Inflammatory macrophage treated with lipopolysaccharide for 1 hour (primary cell): ENCODE measurements at places on chromosomes 6 and 20.

DNA sequence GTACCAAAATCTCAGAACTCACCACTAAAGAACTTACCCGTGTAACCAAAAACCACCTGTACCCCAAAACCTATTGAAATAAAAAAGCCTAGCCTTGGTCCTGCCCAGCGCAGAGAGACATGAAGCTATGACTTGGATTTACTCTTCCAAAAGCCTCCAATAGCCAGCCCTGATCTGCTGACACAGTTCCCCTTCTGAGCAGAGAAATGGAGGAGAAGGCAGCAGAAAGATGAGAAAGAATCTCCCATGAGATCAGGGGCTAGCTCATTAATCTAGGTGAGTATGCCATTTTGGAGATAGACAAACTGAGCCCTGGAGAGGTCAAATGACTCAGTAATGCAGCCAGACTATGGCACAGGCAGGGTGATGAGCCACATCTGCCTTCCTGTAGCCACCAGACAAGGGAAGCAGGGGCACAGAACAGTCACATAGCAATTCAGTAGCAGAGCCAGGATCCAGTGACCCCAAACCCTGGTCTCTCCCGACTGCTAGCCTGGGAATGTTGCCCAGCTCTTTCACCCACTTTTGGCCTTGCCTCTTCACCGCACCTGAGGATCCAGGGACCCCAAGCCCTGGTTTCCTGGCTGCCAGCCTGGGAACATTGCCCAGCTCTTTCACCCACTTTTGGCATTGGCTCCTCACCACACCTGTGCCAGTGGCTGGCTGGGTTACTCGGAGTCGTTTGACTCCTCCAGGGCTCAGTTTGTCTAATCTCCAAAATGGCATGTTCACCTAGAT is 7.2 kb upstream of the SDCBP2 start:
- DNase-seq = no peak

- no peak for DNase-seq
Measured at GRCh38 chr6:92329208-92329847, 1090.0 kb downstream of the EPHA7 start.

GRCh38 chr6:1217396-1217795 is 94.5 kb upstream of the FOXQ1 start:
- no peak for DNase-seq

DNA sequence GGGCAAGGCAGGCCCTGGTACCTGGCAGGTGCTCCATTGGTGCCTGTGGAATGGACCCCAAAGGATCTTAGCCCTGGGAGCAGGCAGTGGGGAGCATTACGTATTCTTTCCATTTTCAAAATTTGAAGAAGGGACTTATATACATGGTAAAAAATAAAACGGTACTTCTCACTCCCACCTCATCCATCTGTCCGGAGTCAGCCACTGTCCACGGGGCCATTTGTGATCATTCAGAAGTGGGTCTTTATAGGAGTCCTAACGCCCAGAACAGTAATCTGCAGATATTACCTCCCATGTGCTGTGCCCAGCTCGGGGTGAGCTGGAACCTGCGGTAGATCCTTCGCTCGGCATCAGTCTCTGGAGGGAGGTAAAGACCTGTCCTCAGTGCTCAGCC is 110.4 kb downstream of the SYCP2 start:
- DNase-seq = no peak

DNA sequence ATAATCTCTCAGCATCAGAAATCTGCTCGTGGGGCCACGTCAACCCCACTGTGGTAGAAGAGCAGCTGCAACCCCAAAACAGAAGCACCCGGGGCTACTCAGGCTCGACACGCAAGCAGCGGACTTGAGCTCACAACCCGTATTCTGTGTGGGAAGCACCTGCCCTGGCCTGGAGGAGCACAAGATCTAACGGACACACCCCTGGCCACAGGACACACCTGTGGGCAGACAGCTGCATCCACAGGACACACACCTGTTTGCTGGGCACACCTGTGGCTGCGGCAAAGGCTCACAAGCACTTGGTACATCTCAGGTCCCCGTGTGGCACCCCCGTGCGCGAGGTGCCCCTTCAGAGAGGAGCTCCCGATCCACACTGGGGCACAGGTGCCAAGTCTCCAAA is 36.5 kb downstream of the ZBTB46 start:
- no peak for DNase-seq

GRCh38 chr6:10266061-10266460 is 148.8 kb downstream of the TFAP2A start:
- no peak for DNase-seq

GRCh38 chr20:54118220-54119001 is 48.0 kb upstream of the BCAS1 start:
- no peak for DNase-seq

DNA sequence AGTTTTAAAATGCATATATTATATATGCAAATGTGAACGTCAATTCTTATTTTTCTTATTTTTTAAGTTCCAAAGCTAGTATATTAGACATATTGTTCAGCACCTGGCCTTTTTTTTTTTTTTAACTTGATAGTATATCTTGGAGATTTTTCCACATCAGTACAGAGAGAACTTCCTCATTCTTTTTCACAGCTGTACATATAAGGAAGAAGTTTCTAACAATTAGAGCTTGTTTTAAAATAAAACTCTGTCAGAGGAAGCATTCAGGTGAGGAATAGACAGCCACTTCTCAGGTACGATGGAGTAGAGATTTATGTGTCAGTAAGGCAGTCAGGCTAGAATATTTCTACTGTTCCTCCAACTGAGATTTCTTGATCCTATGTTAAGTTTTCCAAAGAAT is 233.1 kb upstream of the SUPT3H start:
- DNase-seq = no peak

- no peak for DNase-seq
Measured at GRCh38 chr20:42260184-42260583, 642.0 kb upstream of the CHD6 start.

DNA sequence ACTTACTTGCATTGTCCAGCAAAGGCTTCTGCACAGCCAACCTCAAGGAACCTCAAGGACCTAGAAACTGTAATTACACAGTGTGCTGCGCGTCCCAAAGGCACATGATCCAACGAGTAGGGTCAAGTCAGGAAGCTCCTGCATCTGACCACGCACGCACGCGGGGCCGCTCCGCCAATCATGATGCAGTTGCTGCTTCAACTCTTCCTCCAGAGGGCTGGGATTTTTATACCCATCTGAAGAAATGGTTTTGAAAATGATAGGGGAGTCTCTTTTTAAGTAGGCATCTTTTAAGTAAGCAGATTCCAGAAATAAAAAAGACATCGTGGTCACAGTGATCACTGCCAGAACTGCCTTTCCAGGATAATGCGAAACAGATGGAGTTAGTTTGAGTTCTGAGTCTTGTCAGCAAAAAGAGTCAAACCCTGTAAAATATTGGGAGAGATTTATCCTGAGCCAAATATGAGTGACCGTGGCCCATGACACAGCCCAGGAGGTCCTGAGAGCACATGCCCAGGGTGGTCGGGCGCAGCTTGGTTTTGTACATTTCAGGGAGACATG is 34.0 kb downstream of the KIF25 start:
- no peak for DNase-seq

DNA sequence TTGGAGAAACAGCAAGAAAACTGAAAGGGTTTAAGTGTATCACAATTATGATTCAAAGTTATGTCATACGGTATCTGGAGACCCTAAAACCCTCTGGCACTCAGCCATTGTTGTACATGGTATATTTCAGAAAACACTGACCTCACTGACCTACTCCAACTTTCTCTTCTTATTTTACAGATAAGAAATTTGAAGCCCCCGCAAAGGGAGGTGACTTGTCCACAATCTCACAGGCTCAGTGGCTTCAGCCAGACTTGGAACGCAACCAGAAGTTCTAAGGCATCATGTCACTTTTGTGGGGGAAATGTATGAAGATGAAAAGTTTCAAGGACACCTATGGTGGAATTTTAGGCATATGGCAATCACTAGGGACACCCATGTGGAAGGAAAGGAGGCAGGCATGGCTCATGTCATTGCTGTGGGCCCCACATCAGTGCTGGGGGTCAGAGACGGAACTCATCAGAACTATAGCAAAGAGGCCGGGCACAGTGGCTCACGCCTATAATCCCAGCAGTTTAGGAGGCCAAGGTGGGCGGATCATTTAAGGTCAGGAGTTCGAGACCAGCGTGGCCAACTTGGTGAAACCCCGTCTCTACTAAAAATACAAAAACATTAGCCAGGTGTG is 5.2 kb upstream of the TRIB3 start:
- DNase-seq = no peak

GRCh38 chr6:110322874-110323242 is 35.3 kb downstream of the METTL24 start:
- no peak for DNase-seq

GRCh38 chr6:168393126-168393870 is 47.7 kb upstream of the SMOC2 start:
- DNase-seq = no peak

- DNase-seq = no peak
Measured at GRCh38 chr6:98292810-98293209, 541.6 kb upstream of the POU3F2 start.

DNA sequence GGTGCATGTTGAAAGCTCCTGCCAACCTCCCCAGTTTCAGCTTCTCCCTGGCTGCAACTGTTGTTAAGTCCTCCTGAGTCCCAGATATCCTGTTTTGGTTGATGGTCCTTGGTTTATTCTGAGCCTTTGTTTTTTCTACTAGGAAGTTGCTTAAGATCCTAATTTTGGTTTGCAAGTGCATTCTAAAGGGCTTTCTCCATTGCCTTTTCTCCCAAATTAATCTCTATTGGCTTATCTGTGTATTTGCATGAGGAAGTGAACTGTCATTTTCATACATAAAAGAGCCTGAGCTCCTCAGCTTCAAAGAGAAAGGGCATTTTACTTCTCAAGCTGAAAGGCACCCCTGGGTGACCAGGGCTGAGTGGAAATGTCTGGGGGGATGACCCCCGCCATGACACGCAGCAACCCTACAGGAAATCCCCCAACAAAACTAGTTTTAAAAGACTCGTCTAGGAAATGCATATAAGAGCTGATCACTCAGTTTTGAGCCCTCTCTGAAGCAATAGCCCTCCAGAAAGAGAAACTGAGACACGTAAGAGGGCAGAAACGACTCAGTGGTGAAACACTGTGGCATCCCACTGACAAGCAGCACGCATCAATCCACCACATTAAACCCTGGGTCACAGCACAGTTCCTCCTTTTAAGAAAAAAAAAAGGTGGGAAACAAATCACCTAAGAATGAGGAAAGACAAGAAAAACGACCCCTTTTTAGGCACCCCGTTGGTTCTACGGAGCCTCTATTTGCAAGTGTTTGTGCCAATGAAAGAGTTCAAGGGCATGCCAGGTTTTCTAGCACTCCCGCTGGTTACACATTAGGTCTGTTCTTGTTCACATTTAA is 140.9 kb downstream of the THBS2 start:
- DNase-seq = no peak

GRCh38 chr6:11009353-11009752 is 34.8 kb downstream of the ELOVL2 start:
- no peak for DNase-seq

- DNase-seq = no peak
Measured at GRCh38 chr6:24974182-24975171, 38.7 kb upstream of the RIPOR2 start.

GRCh38 chr6:89071036-89071435 is 9.5 kb upstream of the PNRC1 start:
- no peak for DNase-seq

DNA sequence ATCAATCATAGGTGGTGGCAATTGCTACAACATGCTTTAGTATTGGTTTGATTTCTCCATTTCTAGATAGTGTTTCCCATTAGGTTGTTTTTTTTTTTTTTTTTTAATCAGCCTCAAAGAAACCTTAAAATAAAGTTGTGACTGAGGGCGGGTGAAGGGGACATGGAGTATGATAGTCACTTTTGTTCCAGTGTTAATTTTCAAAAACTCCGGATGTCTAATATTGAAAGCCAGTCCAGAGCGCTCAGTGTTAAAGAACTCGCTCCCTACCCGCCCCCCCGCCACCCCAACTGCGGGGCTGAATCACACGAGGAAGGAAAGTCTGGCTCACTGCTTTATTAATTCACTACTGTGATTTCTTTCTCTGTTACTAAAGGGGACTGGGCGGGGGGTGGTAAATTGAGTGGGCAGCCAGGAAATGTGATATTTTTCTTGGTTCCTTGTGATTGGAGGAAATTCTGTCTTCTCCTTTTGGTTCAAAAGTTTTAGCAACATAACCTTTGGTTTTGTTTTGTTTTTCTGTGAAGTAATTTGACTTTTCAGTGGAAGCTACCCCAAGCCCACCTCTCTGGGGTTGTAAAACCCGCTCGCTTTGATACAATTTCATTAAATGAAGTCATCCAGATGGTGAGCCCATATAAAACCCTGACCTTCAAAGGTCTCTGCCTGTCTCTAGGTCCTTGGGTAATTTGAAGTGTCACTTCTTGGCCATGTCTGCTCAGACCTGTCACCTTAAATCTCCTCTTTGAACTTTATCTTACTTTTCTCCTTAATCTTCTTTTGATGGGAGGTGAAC is 38.0 kb downstream of the TNFAIP3 start:
- DNase-seq = peak; percentile 88

GRCh38 chr20:17189976-17190695 is 36.7 kb upstream of the PCSK2 start:
- no peak for DNase-seq

DNA sequence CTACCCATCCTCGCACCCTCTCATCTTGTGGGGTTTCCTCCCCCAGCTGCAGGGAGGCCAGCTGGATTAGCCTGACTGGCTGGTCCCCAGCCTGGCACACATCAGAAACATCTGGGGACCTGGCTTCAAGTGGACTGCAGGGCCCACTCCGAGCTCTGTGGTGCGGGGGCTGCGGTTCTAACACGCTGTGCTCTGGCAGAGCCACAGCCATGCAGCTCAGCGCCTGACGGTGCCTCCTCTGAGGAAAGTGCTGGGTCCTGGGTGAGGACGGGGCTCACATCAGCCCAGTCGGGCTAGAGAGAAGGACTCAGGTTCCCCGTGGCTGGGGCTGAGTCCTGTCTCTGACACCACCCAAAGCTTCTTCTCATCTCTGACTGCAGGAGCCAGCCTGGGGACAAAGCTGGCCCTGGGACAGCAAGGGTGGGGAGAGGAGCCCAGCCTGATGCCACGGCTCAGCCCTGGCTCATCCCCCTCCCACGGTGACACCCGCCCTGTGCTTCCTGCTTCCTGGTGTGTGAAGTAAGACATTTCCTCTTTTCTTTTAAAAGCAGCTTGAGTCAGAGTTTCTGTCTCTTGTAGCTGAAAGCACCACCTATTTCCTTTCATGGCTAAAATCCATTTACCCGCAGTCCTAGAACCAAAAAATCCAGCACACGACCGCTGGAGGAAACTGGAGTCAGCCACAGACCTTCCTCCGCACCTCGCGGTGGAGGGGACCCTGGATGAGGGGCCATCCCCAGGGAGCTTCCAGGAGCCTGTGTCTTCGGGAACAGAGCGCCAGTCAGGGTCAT is 127.4 kb upstream of the AFDN start:
- DNase-seq = peak; percentile 83

- peak; percentile 84 for DNase-seq
Measured at GRCh38 chr6:12012558-12013306, 620 bp downstream of the HIVEP1 start.
